ENCODE measurements at places on chromosomes 6 and 20.

GRCh38 chr6:7106752-7107577 lies 796 bp upstream of the RREB1 start:
- no peak for DNase-seq

DNA sequence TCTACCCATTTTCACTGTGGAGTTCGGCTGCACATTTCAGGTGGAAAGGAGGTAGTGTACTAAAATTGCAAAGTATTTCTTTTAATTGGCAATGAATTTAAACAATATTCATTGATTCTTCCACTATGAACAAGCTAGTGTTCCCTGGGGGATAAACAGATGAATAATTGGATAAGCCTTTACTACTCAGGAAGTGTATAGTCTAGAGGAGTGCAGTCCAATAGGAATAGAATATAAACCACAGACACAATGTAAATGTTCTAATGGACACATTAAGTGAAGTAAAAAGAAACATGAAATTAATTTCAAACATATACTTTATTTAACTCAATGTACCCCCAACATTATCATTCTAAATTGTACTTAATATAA lies 28.7 kb downstream of the SGK1 start:
- no peak for DNase-seq

- DNase-seq: no peak
Observed at GRCh38 chr20:53699906-53700305, 106.3 kb upstream of the ZNF217 start.

DNA sequence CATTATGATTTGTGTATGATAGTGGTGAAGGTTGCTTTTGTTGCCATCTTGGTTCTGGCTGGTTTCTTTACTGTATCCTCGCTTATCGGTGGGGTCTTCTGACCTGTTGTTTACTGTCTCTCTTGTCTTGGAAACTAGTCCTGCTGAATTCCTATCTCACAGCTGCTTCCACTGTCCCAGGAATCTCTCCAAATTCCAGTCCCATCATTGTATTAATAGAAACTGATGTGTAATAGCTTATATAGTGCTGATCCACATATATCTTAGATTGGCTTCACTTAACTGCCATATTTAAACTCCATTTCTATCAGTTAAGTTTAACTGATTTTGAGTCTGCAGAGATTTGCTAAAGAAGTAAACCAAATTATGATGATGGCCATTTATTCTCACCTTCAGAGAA lies 5.9 kb downstream of the GTF2H5 start:
- DNase-seq: no peak

- no peak for DNase-seq
Observed at GRCh38 chr20:21490105-21490504, 23.8 kb downstream of the NKX2-2 start.

DNA sequence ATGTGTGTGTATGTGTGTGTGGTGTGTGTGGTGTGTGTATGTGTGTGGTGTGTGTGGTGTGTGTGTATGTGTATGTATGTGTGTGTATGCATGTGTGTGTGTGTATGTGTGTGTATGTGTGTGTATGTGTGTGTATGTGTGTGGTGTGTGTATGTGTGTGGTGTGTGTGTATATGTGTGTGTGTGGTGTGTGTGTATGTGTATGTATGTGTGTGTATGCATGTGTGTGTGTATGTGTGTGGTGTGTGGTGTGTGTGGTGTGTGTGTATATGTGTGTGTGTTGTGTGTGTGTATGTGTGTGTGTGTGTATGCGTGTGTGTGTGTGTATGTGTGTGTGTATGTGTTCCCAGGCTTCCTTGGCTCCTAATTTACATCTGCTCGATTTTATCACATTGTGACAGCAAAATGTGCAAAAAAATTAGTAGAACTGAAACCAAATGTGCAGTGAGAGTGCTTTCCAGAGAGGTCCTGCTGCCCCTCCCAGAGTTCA lies 234.5 kb downstream of the BMP7 start:
- DNase-seq: no peak

DNA sequence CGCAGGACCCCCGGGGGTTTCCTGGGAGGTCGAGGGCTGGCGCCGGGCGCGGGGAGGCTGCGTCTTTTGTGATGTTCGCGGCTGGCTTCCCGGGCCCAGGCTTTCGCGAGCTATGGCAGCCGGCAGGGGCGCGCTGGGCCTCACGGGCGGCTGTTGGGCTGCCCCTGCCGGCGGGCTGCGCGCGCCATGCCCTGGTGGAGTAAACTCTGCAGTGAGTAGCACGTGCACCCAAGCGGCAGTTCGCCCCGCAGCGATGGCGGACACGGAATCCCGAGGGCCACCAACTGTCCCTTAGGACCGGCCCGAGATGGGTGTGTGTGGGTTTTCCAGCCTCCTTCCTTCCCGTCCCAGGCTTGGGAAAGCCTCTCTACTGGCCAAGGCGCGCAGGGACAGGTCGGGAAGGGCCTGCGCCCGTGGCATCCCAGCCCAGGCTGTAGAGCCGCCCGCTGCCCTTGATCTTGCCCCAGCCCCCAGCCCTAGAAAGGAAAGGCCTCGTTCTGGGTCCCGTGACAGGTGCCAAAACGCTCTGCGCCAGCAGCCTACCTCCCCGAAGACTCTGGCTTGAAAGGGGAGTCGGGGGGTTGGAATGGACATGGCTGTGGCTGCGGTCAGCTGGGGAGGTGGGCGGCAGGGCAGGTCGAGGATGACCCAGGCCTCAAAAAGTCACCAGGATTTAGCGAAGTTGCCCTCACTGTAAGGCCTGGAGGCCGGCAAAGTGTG lies 49.7 kb downstream of the ZBTB2 start:
- no peak for DNase-seq

DNA sequence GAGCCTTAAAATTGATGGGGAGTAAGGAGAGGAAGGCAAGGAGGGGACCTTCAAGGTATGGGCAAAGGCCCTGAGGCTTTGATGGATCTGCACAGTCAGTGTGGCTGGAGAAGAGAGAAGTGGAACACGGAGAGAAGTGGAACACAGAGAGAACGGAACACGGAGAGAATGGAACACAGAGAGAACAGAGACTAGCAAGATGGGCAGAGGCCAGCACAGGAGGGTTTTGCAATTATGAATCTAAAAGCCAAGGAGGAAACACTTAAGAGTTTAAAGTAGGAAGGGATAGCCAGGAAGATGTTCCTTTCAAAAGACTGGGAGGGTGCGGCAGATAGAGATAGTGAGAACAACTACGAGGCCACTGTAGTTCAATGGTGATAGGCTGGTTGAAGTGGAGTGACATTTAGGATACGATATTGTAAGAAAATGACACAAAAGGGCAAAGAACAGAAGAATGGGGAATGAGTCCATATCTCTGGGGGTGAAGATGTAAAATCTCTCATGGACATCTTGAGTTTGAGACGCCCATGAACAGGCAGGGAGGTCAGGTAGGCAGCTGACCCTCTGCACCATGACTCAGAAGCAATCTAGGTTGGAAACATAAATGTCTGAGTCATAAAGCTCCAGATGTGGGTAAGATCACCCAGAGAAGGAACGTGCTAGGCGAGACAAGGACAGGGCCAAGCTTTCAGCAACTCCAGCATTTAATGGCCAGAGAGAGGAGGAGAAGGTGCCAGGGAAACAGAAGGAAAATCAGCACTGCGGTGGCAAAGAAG lies 25.4 kb downstream of the ZMYND8 start:
- DNase-seq: no peak

DNA sequence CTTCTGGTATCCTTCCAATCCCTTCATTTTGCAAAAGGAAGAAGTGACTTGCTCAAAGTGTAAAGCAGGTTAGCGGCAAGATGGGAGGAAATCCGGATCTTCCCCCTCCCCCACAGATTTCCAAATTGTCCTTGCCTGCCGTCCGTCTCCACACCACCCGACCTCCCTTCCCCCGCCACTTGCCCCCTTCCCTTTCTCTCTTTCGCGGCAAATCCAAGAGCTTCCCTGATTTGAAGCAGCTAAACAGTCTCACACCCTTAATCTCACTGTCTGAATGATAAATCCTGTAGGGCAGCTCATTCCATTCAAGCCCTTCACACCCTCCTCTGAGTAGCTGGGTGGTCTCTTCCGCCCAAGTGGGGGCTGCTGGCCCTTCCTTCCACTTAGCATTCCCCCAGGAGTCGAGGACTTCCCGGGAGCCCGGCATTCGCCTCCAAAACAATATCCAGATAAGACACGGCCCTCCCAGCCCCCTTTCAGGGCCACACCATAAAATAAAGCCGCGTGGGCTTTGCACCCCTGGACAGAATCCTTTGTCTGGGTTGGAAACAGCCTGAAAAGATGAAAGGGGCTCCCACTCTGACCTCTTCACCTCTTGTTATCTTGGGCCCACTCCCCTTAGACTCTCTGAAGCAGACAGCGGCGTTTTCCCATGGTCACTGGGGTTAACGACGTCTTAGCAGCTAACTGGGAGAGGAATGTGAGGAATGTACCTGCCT lies 44.0 kb upstream of the PIM1 start:
- no peak for DNase-seq

DNA sequence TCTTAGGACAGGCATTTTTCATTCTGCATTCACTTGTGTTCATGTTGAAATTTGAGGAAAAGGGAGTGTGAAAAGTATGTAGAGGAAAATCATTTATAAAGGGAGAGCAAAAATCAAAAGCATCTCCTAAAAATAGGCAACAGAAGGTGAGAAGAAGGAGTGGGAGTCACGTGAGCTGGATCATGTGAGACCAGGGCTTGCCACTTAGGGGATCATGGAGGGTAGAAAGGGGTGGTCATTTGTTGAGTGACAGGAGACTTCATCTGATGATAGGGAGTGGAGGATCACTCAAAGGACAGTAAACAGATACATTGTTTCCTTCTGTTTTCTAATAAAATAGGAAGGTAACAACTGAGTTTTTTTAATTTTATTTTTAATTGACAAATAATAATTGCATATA lies 17.1 kb downstream of the RBM24 start:
- no peak for DNase-seq

GRCh38 chr20:49976542-49976941 lies 6.2 kb upstream of the SNAI1 start:
- no peak for DNase-seq

GRCh38 chr6:167963589-167964057 lies 33.8 kb upstream of the KIF25 start:
- no peak for DNase-seq

- DNase-seq: no peak
Observed at GRCh38 chr6:168318090-168318489, 1.5 kb downstream of the DACT2 start.

DNA sequence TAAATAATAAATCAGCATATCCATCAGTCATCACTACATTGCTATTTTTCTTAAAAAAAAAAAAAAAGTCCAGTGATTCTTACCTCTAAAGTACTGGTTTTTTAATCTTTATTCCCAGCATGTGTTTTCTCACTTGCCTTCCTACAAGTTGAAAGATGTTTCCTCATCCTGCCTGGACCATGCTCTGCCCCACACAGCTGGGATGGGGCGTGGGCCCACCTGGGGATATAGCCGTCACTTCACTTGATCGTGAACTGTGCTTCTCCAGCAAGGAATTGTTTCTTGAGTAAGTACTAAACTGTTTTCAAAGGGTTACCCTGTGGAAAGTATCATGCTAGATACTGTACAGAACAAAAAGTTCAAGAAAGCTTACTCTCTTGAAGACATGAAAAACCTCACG lies 212.6 kb upstream of the HTR1E start:
- no peak for DNase-seq

- no peak for DNase-seq
Observed at GRCh38 chr6:168078943-168079405, at the start of gene FRMD1. TSS of gene FRMD1 (minus strand) at chr6:168079212. CDS start at chr6:168079094, 118 bp downstream.

- DNase-seq: no peak
Observed at GRCh38 chr6:128149796-128150195, 248.9 kb upstream of the THEMIS start.

DNA sequence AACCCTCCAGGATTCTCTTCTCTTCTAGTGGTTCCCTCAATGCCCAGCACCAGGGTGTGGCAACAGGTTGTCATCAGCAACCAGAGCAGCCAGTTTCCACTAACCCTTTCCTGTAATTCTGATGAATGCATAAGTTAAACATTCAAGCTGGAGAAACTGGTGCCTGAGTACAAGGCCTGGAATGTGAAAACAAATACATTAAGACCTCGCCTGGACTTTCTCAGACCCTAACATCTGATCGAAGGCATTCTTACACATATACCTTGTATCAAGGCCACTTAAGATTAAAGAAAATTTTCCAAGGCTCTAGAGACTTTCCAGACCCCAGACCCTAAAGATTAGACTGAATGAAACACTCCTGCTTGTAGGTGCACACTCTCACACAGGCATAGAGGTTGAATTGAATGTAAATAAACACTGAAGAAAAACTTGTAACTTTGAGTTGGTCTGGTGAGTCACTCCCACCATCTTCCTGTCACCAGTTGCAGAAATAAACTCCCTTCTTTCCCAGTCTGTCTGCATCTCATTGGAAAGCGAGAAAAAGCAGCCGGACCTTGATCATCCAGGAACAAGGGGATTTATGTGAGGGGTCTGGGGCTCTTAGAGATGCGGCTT lies 9.0 kb downstream of the LRP11 start:
- DNase-seq: no peak

DNA sequence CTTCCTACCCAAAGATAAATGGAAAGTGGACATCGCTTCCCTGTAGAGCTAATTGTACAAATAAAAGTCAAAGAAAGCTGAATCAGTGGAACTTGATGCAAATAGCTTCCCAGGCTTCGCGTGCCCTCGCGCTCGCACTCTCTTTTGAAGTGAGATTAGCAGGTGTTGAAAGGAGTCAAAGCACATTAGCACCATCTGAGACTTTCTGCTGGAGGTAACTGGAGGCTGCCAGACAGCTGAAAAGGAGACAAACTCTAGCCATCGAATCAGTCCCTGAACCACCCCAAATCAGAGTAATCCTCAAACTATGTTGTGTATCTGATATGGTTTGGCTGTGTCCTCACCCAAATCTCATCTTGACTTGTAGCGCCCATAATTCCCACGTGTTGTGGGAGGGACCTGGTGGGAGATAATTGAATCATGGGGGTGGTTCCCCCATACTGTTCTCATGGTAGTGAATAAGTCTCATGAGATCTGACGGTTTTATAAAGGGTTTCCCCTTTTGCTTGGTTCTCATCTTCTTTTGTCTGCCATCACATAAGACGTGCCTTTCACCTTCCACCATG lies 23.7 kb downstream of the SULF2 start:
- no peak for DNase-seq

GRCh38 chr6:14272737-14273085 lies 155.1 kb downstream of the CD83 start:
- DNase-seq: no peak
